ENCODE measurements at places on chromosomes 2 and 18. TPM values are rescaled to one million over a fixed set of nuclear protein-coding genes. Genes with fewer than 3 reads are reported as not detected.

The HES6 gene
- total RNA-seq, result 15.8 TPM

The DYNAP gene
- total RNA-seq, result not detected

The STK39 gene
- 8.7 TPM for total RNA-seq

The CYTIP gene
- total RNA-seq, result 0.38 TPM

The CNOT11 gene
- 38.9 TPM for total RNA-seq

The CD207 gene
- total RNA-seq, result not detected

The ARHGEF33 gene
- under 0.01 TPM for total RNA-seq

The RUFY4 gene
- not detected for total RNA-seq

The AGFG1 gene
- 51.8 TPM for total RNA-seq

The SYT4 gene
- not detected for total RNA-seq

The DCDC2C gene
- not detected for total RNA-seq

The ADNP2 gene
- 20.7 TPM for total RNA-seq

The CRYGD gene
- total RNA-seq, result not detected

The MMADHC gene
- 54.9 TPM for total RNA-seq

The DPP10 gene
- 0.13 TPM for total RNA-seq

The KIF1A gene
- total RNA-seq, result 2.6 TPM

The TMEM163 gene
- 1.0 TPM for total RNA-seq

The ALPG gene
- total RNA-seq, result not detected

The SPP2 gene
- not detected for total RNA-seq

The ITPRIPL1 gene
- total RNA-seq, result 5.5 TPM

The PRR30 gene
- total RNA-seq, result not detected

The CRACDL gene
- total RNA-seq, result 5.7 TPM

The EEF1B2 gene
- total RNA-seq, result 366 TPM

The DPY30 gene
- 55.0 TPM for total RNA-seq

The MYO7B gene
- total RNA-seq, result 0.65 TPM

The CCDC74A gene
- 65.8 TPM for total RNA-seq

The HMSD gene
- 0.49 TPM for total RNA-seq

The RFX8 gene
- total RNA-seq, result 0.25 TPM

The PRKAG3 gene
- not detected for total RNA-seq

The BBS5 gene
- 4.4 TPM for total RNA-seq

The FASTKD2 gene
- total RNA-seq, result 15.6 TPM

The DES gene
- total RNA-seq, result 30.6 TPM

The RND3 gene
- total RNA-seq, result 72.6 TPM

The POTEJ gene
- total RNA-seq, result not detected

The LIPG gene
- 54.6 TPM for total RNA-seq

The SLC9A2 gene
- 0.13 TPM for total RNA-seq

The KCNE4 gene
- total RNA-seq, result 0.81 TPM

The LHCGR gene
- total RNA-seq, result not detected

The UGT1A4 gene
- total RNA-seq, result not detected

The UGT1A5 gene
- total RNA-seq, result not detected

The DIS3L2 gene
- total RNA-seq, result 29.0 TPM

The KLHL30 gene
- total RNA-seq, result 5.5 TPM

The CCDC148 gene
- total RNA-seq, result 0.38 TPM

The KCNIP3 gene
- 21.6 TPM for total RNA-seq

The FAM110C gene
- total RNA-seq, result 2.9 TPM

The VSNL1 gene
- 0.33 TPM for total RNA-seq

Measured in mesangial cell (primary cell).